ENCODE measurements at places on chromosomes 6 and 20. TPM values are rescaled to one million over a fixed set of nuclear protein-coding genes. Genes with fewer than 3 reads are reported as not detected.

DNA sequence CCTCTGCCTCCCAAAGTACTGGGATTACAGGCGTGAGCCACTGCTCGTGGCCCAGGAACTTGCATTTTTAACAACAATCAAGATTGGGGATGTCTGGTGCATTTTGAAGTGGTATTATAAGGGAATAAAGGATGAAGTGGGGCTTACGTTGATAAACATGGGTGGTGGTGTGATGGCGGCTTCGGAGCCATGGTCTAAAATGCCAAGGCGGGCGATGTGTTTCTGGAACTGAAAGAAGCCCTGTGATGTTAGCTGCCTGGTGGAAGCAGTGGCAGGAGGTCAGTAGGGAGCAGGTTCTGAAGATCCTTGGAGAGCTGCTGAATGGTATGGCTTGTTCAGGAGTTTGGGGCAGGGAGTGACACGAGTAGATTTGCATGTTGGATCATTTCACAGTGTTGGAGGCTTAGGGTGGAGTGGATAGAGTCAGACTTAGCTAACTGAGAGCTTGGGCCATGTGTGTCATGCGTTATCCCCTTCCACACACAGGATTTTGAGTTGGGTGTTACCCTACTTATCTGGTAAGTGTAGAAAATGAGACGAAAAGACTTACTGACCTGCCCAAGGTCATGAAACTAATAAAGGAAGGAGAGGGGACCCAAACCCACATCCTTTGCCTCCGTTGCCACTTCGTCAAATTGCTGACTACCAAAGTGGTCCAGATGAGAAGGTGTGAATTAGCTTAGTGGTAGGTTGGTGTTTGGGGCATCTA lies 1.5 kb downstream of the NELFCD start:
- H3K4me1 ChIP-seq = peaks cover 13% of the 10 kb centered on the region
- peak overlapping the region; percentile 100 for H3K4me3 ChIP-seq
- DNase-seq = no peak
- peaks cover 7% of the 10 kb centered on the region for H3K36me3 ChIP-seq
- H3K27ac ChIP-seq = no peak overlapping the region
- H3K27me3 ChIP-seq = no peaks in the 10 kb centered on the region

DNA sequence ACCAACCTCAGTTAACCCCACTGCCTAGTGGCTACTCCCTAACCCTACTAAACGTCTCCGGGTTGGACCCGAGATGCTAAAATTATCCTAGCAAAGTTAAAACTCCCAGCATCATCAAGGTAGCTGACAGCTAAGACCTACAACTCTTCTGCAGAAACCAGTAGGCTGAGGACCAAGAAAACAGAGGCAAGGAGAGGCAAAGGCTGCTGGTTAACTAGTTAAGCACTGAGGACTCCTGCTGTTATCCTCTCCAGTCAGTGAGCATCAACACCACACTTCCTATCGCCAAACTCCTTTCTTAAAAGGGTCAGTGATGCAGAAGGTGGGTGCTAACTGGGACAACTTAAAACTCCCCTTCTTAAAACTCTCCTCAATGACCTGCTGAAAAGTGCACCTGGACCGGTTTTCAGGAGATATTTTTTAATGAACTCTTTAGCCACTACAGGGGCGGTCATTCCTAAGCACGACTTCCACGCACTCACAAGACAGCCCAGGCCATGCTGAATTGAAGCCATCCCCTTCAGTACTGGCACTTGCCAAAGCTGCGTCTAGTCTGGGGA lies 1.7 kb downstream of the TRERF1 start:
- H3K36me3 ChIP-seq = no peaks in the 10 kb centered on the region
- H3K27ac ChIP-seq = no peak overlapping the region
- peaks cover 19% of the 10 kb centered on the region for H3K4me1 ChIP-seq
- no peaks in the 10 kb centered on the region for H3K27me3 ChIP-seq

DNA sequence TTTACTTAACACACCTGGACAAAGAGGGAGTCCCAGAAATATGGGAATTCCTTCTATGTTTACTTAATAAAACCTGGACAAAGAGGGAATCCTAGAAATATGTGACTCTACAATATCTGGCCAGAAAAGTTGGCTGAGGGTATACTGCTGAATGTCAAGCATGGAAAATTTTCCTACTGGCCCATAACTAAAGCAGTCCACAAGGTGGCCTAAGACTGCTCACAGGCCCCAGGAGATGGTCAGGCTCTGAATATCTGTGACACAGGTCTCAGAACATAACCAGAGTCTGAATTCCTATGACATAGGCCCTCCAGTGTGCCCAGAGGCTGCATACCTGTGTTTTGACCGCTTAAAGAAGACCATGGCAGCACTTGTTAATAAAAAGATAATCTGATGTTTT lies 578.2 kb upstream of the NRSN1 start:
- no peak overlapping the region for H3K27ac ChIP-seq
- H3K4me1 ChIP-seq = no peaks in the 10 kb centered on the region
- no peaks in the 10 kb centered on the region for H3K36me3 ChIP-seq

GRCh38 chr6:55802259-55802658 lies 73.1 kb downstream of the BMP5 start:
- H3K27ac ChIP-seq = no peak overlapping the region
- no peak overlapping the region for H3K4me3 ChIP-seq
- no peaks in the 10 kb centered on the region for H3K4me1 ChIP-seq
- no peak for DNase-seq
- no peaks in the 10 kb centered on the region for H3K27me3 ChIP-seq

- peaks cover 39% of the 10 kb centered on the region for H3K36me3 ChIP-seq
- H3K27ac ChIP-seq = no peak overlapping the region
- DNase-seq = no peak
- H3K4me1 ChIP-seq = peaks cover 36% of the 10 kb centered on the region
- no peak overlapping the region for H3K4me3 ChIP-seq
- H3K27me3 ChIP-seq = no peaks in the 10 kb centered on the region
Measured at GRCh38 chr20:48948612-48949011, 27.1 kb downstream of the ARFGEF2 start.

DNA sequence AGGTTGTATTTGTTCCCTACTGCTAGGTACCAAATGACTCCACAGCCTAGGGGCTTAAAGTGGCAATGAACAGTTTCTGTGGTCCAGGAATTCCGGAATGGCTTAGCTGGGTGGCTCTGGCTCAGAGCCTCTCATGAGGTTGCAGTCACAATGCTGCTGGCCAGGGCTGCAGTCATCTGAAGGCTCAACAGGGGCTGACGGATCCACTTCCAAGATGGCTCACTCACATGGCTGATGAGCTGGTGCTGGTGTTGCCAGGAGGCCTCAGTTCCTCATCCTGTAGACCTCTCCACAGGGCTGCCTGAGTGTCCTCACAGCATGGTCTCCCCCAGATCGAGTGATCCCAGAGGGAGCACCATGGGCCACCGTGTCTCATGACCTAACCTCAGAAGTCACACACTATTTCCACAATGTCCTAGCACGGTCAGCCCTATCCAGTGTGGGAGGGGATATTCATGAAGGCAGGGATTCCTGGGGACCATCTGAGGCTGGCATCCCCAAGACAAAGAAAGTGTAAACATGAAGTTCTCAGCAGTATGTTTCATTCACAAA lies 19.0 kb upstream of the BPI start:
- H3K4me1 ChIP-seq = peaks cover 3% of the 10 kb centered on the region
- no peak overlapping the region for H3K4me3 ChIP-seq
- no peaks in the 10 kb centered on the region for H3K27me3 ChIP-seq
- H3K27ac ChIP-seq = no peak overlapping the region
- no peak for DNase-seq

- no peaks in the 10 kb centered on the region for H3K36me3 ChIP-seq
- H3K4me1 ChIP-seq = peaks cover 13% of the 10 kb centered on the region
- H3K4me3 ChIP-seq = no peak overlapping the region
- no peak overlapping the region for H3K27ac ChIP-seq
- DNase-seq = peak; percentile 95
Measured at GRCh38 chr6:144195671-144196270, 45.5 kb downstream of the STX11 start.

GRCh38 chr20:5045906-5046305 lies 44.6 kb upstream of the SLC23A2 start:
- H3K4me3 ChIP-seq = no peak overlapping the region
- no peak for DNase-seq
- H3K36me3 ChIP-seq = no peaks in the 10 kb centered on the region
- no peaks in the 10 kb centered on the region for H3K4me1 ChIP-seq
- no peaks in the 10 kb centered on the region for H3K27me3 ChIP-seq

DNA sequence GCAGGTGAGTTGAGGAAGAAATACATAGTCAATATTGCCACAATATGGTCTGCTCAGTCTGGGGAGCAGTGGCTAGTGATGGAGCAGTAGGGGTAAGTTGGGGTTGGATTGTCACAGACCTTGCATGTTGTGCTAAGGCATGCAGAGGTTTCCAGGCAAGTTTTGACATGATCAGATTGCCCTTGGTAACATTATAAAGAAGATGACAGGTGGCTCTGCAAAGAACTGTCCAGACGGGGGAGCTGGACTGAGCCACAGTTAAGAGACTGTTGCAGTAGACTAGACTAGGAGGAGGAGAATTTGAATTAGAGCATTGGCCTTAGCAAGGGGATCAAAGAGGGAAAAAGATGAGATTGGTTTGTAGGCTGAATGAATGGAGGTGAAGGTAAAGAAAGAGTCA lies 23.4 kb downstream of the ATRN start:
- no peak for DNase-seq
- H3K27ac ChIP-seq = no peak overlapping the region
- H3K4me1 ChIP-seq = no peaks in the 10 kb centered on the region
- no peaks in the 10 kb centered on the region for H3K36me3 ChIP-seq

DNA sequence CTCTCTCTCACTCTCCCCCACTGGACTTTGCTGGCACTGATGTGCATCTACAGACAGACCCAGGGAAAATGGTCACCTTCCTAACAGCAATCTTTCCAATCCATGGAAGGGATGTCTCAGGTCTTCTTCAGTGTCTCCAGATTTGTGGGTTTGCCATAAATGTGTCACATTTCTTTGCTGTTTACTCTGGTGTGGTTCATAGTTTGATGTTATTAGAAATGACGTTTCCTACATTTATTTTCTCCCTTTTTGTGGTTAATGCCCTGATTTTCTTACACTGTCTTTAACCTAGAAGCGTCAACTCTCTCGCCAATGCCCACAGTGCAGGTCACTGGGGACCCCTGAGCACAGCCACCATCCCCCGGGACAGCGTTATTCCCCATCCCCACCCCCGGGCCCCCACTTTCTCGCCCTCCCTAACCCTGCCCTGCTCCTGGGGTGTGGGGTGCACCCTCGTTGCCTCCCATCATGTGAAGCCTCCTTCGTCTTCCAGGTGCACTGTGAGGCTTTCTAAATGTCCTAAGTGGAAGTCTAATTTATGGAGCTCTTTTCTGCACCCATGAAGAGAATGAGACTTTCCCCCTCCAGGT lies 86.5 kb downstream of the YTHDF1 start:
- H3K27me3 ChIP-seq = peaks cover 96% of the 10 kb centered on the region
- H3K27ac ChIP-seq = no peak overlapping the region
- H3K4me3 ChIP-seq = no peak overlapping the region
- no peaks in the 10 kb centered on the region for H3K36me3 ChIP-seq

DNA sequence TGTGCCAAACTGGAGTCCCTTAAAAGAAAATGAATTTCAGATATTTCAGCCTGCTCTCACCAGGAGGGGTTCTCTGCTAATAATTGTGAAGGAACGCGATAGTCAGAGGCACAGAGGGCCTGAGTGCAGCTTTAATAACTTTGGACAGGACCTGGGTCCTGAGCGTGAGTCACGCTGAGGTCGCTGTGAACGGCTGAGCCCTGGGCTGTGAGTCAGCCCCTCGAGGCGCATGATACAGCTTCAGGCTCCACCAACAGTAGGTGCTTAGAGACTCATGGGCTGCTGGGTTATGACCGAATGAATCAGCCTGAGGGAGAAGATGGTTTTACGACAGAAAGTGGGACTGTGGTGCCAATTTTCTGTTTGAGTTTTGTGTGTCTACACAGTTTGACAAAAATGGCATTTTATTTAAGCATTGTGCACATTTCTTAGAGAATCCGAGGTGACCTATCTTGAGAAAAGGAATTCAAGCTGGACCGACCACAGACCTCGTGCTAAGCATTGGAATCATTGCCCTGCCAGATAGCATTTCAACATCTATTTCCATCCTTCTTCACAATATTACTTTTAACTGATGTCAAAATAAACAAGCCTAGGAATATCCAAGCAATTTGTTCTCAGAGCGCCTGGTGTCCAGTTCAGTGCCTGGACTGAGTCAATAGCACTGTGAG lies 183.0 kb downstream of the THBS2 start:
- peaks cover 70% of the 10 kb centered on the region for H3K27me3 ChIP-seq
- peak; percentile 54 for DNase-seq
- H3K4me1 ChIP-seq = no peaks in the 10 kb centered on the region
- H3K4me3 ChIP-seq = no peak overlapping the region

- peaks cover 4% of the 10 kb centered on the region for H3K27me3 ChIP-seq
- no peak overlapping the region for H3K4me3 ChIP-seq
- no peak overlapping the region for H3K27ac ChIP-seq
- no peak for DNase-seq
- H3K4me1 ChIP-seq = no peaks in the 10 kb centered on the region
Measured at GRCh38 chr6:148608199-148608951, 138.5 kb upstream of the UST start.

- H3K36me3 ChIP-seq = no peaks in the 10 kb centered on the region
- no peak overlapping the region for H3K27ac ChIP-seq
- H3K4me3 ChIP-seq = no peak overlapping the region
- no peak for DNase-seq
- no peaks in the 10 kb centered on the region for H3K4me1 ChIP-seq
Measured at GRCh38 chr6:166293731-166294584, 14.2 kb downstream of the PRR18 start.

- no peaks in the 10 kb centered on the region for H3K27me3 ChIP-seq
- no peak overlapping the region for H3K4me3 ChIP-seq
- H3K4me1 ChIP-seq = peaks cover 11% of the 10 kb centered on the region
- H3K27ac ChIP-seq = no peak overlapping the region
- DNase-seq = no peak
- no peaks in the 10 kb centered on the region for H3K36me3 ChIP-seq
Measured at GRCh38 chr6:134094441-134094840, 42.0 kb upstream of the SLC2A12 start.

- no peaks in the 10 kb centered on the region for H3K4me1 ChIP-seq
- 0 out of 2 replicates have a peak, but pooled peaks cover 3% of the 10 kb centered on the region for H3K36me3 ChIP-seq
- H3K27me3 ChIP-seq = no peaks in the 10 kb centered on the region
- no peak overlapping the region for H3K4me3 ChIP-seq
- no peak overlapping the region for H3K27ac ChIP-seq
Measured at GRCh38 chr20:47999166-47999565, 213.9 kb upstream of the SULF2 start.

DNA sequence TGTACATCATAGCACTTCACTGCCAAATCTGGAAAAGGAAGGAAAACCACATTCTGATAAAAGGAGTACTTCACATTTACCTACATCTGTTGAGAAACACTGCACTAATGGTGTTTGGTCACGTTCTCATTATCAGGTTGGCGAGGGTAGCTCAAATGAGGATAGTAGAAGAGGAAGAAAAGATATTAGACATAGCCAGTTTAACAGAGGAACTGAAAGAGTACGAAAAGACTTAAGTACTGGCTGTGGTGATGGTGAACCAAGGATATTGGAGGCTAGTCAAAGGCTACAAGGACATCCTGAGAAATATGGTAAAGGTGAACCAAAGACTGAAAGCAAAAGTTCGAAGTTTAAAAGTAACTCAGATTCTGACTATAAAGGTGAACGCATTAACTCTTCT lies 32.0 kb upstream of the GJA10 start:
- peaks cover 3% of the 10 kb centered on the region for H3K36me3 ChIP-seq
- H3K27ac ChIP-seq = no peak overlapping the region
- no peaks in the 10 kb centered on the region for H3K4me1 ChIP-seq
- no peak overlapping the region for H3K4me3 ChIP-seq
- DNase-seq = no peak
- H3K27me3 ChIP-seq = no peaks in the 10 kb centered on the region

The CUL9 gene
- 52.8 TPM for total RNA-seq

The CCN6 gene
- not detected for total RNA-seq

The POLH gene
- 21.0 TPM for total RNA-seq

The ABHD16B gene
- total RNA-seq = not detected

The FAM83C gene
- not detected for total RNA-seq

The FANCE gene
- total RNA-seq = 9.6 TPM

The OLIG3 gene
- total RNA-seq = not detected

The HUS1B gene
- 0.94 TPM for total RNA-seq

The FUT9 gene
- 5.2 TPM for total RNA-seq

The KIF25 gene
- total RNA-seq = not detected

The CAGE1 gene
- 0.13 TPM for total RNA-seq

The TBP gene
- total RNA-seq = 11.2 TPM

The LPIN3 gene
- 15.4 TPM for total RNA-seq

Data from PC-9 (cell line).